ENCODE measurements at places on chromosomes 4 and X.

DNA sequence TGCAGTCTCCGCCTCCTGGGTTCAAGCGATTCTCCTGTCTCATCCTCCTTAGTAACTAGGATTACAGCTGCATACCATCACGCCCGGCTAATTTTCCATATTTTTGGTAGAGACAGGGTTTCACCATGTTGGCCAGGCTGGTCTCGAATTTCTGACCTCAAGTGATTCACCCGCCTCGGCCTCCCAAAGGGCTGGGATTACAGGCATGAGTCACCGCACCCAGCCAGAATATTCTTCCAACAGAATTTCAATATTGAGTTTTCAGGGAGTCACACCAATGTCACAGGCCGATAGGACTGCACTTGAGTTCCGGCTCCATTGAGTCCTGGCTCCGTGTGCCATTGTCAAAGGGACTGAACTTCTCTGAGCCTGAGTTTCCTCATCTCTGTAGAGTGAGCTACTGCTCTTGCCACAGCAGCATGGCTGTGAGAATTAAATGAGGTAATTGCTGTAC, 82.9 kb downstream of the CLCN4 start:
- DNase-seq, result no peak

DNA sequence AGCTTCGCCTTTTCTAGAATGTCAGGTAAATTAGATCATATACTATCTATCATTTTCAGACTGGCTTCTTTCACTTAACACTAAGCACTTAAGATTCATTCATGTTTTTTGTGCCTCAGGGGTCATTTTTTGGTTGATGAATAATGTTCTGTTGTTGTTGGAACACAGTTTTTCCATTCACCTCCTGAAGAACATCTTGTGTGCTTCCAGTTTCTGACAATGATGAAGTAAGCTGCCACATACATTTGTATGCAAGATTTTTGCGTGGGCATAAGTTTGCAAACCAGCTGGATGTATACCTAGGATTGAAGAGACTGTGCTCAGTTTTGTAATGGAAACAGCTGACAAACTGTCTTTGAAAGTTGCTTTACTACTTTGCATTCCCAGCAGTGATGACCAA, 37.6 kb downstream of the MAGEA9 start:
- DNase-seq, result no peak

DNA sequence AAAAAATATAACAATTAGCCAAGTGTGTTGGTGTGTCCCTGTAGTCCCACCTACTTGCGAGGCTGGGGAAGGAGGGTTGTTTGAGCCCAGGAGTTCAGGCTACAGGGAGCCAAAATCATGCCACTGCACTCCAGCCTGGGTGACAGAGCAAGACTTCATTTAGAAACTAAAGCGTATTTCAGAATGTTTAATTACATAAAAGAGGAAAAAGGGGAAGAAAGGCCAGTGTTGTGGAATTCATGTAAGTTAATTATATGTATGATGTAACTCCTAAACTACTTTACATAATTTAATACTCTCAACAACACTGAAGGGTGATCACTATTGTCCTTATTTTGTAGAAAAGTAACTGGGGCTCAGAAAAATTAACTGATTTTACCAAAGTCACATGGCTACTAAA, 67.2 kb upstream of the HOPX start:
- no peak for DNase-seq

DNA sequence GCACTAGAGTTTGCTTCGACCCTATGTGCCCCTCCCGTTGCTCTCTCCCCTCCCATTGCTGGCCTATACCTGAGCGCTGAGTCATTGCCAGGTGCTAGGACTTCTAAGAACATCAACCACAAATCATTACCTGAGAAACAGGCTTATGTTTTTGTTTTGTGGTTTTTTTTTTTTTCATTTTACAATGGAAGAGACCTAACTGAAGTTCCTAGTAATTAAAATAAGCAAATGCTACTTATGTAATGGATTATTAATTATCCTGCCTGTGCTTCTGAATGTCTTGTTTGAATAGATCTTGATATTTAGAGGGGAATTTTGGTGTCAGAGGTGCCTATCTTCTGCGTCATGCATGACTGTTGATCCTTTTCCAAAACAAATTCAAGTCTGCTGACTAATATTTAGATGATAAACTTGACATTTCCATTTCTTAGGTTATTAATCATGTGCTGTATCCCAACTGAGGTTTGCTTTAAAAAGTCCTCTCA, 275.4 kb upstream of the CPEB2 start:
- DNase-seq, result no peak

- no peak for DNase-seq
These were observed 1092.6 kb upstream of the PCDH10 start for GRCh38 chr4:132056496-132056895.

GRCh38 chr4:177220376-177220775, 89.3 kb upstream of the NEIL3 start:
- DNase-seq, result no peak

GRCh38 chrX:141632124-141632523, 42.6 kb downstream of the SPANXA2 start:
- DNase-seq, result no peak

DNA sequence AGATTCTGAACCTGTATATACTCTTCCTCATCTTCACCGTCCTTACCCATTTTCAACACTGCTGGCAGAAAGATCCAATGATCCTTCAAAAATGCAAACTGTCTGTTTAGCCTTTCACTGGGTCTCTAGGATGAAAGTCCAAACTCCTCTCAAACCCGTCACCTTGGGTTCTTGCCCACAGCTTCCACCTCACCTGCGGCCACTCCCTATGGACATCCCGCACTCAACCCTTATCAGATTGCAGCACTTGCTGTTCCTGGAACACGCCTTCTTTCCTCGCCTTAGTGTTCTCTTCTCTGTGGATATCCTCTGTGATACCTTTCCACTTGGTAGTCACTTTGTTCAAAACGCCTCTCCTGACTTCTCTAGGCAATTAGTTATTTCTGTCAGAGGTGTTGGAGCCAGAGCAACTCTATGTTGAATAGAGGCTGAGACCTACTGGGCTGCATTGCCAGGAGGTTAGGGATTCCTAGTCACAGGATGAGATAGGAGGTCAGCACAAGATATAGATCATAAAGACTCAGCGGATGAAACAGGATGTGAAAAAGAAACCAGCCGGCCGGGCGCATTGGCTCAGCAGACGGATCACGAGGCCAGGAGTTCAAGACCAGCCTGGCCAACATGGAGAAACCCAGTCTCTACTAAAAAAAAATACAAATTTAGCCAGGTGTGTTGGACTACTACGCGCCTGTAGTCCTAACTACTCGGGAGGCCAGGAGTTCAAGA, 4.2 kb upstream of the NOCT start:
- no peak for DNase-seq

DNA sequence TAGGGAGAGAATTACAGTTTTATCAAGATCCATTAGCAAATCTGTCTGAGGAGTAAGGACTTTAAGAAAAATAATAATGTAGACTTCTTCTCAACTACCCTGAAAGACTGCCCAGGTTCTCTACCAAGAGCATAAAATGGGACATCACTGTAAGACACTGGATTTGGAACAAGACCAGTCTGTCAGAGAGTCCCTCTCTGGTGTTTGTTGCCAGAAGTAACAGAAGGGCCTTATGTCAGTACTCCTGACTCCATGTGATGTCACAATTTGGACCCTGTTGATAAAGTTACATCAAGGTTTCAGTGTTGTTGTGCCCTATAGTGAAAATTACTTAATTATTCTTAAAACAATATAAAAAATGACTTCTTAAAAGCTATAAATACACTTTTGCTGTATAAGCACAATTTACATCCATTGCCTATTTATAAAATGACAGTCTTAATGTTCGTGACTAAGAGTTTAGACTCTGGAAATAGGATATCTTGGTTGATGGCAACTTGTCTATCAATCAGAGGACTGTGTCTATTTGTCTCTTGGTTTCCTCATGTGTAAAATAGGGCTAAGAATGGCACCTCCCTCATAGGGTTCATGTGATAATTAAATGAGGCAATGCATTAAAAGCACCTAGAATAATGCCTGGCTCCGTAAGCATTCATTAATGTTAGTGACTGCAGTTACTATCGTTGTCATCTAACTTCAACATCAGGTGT, 57.8 kb downstream of the RS1 start:
- DNase-seq, result no peak

DNA sequence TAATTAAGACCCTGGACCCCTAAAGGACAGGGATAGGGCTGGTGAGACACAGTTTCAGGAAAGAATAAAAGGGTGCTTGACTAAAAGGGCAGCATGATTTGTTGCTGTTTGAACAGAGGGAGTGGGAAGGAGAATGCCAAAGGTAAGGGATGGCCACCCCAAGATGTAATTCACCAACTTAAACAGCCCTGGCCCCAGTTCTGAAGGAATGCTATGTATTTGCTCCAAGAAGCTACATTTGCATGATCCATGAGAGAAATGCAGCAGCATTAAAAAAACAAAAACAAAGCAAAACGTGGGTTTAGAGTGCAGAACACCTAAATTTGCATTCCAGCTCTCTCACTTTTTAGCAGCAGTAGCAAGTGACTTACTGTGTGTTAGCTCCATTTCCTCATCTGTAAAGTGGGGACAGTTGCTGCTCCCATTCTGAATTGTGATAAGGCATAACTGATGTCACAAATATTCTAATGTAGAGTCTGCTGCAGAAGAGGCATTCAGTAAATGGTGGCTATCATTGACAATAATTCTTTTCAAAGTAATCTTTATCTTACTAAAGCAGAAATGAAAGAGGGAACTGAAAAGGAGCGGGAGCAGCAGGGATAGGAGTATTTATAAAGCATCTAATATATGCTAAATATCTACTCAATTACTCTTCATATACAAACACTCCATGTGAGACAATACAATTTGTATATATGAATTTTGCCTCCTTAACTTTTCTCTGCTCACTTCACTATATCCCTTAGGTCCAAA, 115.8 kb downstream of the PPARGC1A start:
- no peak for DNase-seq

DNA sequence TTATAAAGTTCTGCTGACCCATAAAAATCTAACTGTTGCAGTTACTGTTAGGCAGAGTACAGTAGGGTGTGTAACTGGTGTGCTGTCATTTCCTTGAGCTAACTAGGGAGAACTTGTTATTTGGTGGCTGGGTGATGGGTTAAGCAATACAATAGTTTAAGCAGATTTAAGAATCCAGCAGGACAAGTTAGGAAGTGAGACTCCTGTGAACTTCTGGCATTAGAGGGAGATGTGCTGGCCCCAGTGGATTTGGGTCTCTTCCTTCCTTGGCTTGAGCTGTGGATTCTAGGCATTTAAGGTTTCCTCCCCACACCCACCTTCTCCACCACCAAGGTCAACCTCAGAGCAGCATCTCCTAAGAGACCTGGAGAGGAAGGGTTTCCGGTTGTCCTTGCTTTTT, 70.5 kb downstream of the CLCN5 start:
- no peak for DNase-seq

- DNase-seq, result no peak
These were observed 83.6 kb downstream of the MAML3 start for GRCh38 chr4:140070366-140070765.

DNA sequence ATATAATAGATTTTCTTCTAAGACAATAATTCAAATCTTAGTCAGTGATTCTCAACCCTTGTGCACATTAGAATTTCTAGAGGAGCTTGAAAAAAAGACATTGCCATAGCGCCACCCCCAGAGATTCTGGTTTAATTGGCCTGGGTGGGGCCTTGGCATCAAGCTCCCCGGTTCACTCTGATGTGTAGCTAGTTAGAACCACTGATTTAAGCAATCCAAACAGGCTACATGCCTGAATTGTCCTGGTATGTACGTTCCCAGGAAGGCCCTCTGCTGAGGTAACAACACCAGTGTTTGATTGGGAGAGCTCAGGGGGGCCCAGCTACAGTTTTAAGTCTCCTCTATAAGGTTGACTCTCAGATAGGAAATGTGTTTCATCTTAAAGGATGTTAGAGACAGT, 1.3 kb upstream of the ATP10D start:
- no peak for DNase-seq

- DNase-seq, result no peak
These were observed 44.5 kb upstream of the SLC4A4 start for GRCh38 chr4:71294301-71294700.

- no peak for DNase-seq
These were observed 656.2 kb downstream of the RAB28 start for GRCh38 chr4:12827966-12828365.

GRCh38 chr4:112854420-112854819, 195.0 kb upstream of the ANK2 start:
- DNase-seq, result no peak

DNA sequence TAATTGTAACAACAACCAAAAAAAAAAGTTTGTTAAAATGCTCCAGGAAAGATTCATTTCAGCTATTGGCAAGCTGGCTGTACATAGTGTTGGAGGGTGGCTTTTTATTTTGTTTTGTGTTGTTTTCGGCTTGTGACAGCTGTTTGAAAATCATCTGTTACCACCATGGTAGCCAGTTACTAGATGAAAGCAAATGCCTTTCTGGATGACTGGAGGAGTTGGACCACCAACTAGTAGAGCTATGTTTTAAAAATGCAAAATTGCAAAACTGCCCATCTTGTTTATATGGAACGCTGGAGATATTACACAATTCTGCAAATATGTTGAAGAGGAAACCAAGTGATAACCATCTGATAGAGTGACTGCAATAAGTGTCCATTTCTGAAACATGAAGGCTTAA, 53.2 kb upstream of the TNIP3 start:
- no peak for DNase-seq

GRCh38 chr4:123235431-123235830, 161.2 kb upstream of the SPRY1 start:
- no peak for DNase-seq

DNA sequence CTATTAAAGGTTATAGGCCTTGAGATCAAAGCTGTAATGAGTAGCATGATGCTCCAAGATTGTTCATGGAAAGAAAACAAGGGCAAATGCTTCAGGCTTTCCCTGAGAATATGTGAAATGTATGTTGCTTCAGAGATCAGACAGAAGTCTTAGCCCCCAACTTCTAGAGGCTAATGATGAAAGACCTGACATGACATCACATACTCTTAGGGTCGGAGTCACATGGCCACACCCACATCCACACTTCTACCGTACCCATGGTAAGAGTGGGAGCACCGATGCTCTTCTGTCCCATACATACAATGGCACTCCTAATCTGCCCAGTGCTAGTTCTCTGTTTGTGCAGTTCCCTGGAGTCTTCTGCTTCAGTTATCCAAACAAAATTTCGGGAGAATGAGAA, 111.9 kb upstream of the ACSL4 start:
- no peak for DNase-seq

DNA sequence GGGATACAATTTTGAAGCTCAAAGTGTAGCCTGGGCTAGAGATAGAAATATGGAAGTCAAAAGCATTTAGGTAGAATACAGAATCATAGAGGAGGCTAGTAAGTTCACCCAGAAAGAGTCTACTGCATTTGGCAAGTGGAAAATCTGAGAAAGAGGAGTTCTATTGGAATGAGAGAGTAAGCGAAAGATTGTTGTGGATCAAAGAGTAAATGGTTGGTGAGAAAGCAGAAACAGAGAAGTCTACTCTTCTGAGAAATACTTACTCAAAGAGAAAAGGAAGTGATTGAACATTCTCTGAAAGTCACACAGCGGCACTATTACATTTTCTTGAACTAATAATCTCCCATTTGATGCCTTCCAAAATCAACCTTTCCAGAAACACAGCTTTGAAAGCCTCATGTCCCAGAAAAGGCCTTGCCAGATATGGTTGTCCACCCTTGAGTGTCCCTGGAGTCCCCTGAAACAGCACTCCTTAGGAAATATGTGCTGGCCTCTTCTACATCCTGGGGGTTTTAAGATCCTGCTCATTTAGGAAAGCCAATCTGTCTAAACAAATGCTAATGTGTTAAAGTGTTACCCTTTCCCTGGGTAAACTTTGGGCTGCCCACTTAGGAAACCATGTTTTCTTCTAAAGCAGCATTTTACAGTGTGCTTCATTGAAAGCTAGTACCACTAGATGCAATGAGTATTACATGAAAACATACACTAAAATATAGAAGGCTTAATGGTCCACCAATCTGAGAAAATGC, 132.6 kb downstream of the INPP4B start:
- DNase-seq, result no peak

Measured in stimulated activated CD4-positive, alpha-beta T cell treated with anti-CD3 and anti-CD28 coated beads, Interleukin-1b, Interleukin-23, amount 100 ng/mL, for 1 hour (primary cell).